ENCODE measurements at places on chromosomes 11 and 22.

DNA sequence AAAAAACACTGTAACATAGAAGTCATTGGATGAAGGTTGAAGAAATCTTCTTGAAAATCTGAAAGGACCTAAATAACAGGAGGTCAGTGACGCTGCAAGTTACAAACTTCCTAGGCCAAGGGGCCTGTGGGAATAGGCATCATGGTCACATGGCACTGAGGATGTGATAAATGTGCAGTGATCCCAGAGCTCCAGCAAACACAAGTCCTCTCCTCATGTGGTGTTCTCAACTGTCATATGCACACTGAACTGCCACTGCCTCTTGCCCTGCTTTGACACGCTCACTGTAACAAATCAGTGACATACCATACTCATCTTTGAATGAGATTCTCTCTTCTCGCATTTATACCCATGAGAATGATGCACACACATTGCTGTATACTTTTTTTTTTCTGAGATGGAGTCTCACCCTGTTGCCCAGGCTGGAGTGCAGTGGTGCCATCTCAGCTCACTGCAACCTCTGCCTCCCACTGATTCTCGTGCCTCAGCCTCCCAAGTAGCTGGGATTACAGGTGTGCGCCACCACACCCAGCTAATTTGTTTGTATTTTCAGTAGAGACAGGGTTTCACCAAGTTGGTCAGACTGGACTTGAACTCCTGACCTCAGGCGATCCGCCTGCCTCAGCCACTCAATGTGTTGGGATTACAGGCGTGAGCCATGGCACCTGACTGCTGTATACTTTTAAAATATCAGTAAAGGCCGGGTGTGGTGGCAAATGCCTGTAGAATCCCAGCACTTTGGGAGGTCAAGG is 65.1 kb upstream of the YPEL1 start:
- DNase-seq, result no peak

- DNase-seq, result no peak
Observed at GRCh38 chr11:61034704-61035525, 63.4 kb downstream of the CD6 start.

GRCh38 chr11:47105541-47105940 is 71.1 kb downstream of the ARFGAP2 start:
- no peak for DNase-seq

GRCh38 chr11:45659031-45659817 is 6.2 kb downstream of the CHST1 start:
- no peak for DNase-seq

GRCh38 chr22:37518509-37519267 is 527 bp downstream of the CARD10 start:
- no peak for DNase-seq

GRCh38 chr11:126963115-126963514 is 37.5 kb downstream of the KIRREL3 start:
- DNase-seq, result no peak

- DNase-seq, result no peak
Observed at GRCh38 chr11:83122050-83122449, 34.9 kb upstream of the PCF11 start.

DNA sequence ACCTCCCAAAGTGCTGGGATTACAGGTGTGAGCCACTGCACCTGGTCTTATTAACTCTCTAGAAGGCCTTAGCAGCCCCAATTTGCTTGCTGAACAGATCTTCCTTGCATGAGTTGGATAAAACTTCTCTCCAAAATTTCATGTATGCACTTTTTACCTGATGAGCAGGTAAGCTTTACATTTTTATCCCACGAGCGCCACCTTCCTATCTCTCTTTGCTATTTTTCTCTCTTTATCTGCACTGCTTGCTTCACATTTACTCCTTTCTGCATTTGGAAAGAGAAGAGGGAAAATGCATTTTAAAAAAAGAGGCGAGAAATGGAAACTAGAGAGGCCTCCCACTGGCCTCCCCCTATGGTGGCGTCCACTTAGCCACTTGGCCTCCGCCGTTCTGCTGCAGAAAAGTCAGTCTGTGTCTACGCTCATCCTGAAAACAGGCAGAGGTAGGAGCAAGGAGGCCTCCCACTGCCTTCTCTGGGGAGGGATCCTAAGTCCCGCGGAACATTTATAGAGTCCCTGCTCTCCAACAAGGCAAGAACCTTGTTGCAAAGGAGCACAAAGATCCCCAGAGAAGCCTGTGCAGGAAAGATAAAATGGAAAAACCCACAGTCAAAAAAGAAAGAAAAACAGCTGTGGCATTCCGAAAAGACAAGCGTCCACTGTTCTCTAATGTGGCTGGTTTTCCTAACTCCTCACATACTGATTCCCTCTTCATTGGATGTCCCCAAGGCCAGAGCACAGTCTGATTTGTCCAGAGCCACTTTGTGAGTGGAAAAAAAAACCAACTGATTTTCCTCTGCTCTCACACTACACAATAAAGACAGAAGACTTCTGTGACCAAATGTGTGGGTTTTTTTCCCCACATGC is 62.2 kb upstream of the INCENP start:
- DNase-seq, result no peak

DNA sequence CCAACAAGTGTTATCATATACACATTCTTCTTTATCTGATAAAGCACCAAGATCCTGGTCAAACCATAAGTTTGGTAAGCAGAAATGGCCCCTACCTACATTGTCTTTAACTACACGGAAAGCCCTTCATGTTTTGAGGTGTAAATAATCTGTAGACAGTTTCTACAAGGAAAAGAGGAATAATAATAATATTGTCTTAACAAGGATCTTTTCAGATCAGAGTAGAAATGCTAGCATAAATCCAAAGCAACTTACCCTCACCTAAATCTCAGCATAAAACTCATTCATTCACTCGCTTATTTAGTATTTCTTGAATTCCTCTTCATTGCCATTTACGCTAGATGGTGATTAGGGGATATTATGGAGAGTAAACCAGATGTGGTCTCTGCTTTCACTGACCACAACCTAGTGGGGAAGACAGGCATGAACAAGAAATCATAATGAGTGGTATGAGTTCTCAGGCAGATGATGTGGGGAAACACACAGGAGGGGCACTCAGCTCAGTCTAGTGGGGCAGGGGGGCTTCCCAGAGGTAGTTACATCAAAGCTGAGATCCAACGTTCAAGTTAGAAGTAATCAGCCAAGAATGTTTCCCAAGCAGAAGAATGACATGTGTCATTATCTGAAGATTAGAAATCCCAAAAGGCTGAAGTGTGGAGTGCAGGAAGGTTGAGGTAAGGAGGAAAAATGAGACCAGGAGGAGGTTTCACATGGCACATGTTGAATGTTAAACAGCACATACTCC is 65.4 kb upstream of the ZC3H12C start:
- no peak for DNase-seq

DNA sequence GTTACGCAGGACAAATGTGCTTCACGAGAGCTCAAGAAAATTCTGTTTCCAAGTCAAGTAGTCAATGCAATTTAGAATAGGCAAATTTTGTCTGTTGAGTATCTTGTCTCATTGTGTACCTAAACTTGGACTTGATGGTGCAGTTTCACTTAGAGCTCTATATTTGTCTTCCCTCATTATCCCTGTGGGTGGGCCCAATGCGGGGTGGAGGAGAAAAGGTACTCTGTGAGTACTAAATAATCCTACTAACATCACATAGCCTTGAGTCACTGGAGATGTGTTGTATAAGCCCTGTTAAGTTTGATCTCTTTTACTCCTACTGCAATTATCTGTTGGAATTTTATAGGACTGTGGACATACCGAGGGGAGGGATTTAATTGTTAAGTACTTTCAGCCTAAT is 331.2 kb downstream of the METTL15 start:
- DNase-seq, result no peak

DNA sequence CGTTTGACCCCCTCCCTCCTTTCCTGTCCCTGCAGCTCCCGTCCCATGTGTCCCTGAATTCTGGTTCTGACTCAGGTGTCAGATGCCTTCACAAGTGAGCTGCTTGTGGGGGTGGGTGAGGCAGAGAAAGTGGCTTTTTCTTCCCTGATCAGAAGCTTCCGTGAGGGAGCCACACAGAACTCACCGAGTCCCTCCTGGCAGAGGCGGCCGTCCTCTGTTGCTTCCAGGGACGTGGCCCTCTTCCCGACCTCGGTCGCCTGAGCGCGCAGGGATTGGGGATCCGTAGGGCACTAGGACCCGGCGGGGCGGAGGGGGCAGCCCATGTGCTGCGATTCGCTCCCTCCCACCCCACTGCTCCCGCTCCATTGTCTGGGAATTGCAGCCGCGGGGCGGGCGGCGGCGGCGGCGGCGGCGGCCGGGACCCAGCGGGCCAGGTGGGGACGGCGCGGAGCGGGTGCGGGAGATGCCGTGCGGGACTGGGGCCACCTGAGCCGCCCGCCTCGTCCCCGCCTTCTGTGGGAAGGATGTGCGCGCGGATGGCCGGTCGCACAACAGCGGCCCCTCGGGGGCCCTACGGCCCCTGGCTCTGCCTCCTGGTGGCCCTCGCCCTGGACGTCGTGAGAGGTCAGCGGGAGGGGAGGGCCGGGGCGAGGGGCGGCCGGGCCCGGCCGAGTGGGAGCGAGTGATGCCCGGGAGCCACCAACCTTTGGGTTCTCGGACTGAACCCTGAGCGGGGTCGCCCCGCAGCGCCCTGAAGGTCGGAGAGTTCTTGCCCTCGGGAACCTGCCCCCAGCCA is at the start of gene TMEM132A:
Gene TMEM132A (plus strand): TSS at position 351 of the 796 bp plus-strand sequence. CDS start 174 bp downstream, at position 525.
- peak; percentile 85 for DNase-seq

- DNase-seq, result no peak
Observed at GRCh38 chr22:44906248-44906936, 103.4 kb downstream of the PHF21B start.

DNA sequence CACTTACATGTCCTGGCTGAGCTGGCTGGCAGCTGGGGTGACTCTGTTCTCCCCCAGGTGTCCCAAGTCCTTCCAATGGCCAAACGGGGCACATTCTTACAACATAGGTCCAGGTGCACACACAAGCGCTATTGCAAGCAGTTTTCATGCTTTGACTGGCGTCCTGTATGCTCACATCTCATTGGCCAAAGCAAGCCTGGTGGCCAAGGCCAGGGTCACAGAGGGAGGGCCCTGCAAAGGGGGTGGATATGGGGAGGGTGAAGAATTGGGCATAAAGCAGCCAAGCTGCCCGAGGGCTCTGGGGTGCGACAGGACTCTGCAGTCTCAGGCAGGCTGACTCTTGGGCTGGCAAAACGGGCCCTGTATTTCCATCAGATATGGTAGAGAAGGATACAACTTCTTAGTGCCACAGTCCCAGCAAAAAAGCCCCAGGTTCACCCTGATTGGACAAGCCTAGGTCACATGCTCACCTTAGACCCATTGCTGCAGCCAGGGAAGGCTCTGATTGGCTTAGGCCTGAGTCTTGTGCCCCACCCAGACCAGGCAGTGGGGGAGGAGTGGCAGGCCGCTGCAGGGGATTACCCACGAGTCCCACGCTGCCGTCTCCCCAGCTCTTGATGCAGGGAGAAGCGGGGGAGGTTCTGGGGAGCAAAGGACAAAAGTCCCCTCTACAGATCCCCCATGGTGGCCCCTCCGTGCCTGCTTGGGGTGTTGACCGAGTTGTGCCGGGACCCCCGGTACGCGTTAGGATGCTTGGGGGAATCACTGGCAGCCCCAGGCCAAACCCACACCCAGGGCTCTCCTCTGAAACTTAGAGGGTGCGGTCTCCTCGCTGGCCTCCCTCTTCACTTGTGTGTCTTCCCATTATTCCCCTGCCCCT is 110.8 kb downstream of the ARHGAP8 start:
- no peak for DNase-seq

DNA sequence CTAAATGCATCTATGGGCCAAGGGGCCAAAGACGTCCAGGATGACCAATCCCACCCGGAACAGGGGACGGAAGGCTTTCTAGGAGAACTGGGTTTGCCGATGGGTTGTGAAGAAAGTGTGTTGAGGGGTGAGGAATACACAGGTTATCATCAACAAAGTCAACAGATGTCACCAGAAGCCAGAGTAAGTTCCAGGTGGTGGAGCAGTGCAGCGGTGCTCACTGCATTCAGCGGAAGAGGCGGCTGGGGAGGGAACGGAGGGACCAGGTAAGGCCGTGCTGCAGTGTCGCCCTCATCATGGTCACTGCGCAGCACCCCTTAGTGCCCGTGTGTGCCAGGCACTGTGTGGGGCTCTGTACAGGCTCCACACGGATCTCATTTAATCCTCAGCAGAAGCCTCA is 176.0 kb downstream of the EFCAB6 start:
- no peak for DNase-seq
